ENCODE measurements at places on chromosomes 7 and 10.

- no peak for DNase-seq
Measured at GRCh38 chr7:77467408-77467807, 51.3 kb upstream of the GSAP start.

- no peak for DNase-seq
Measured at GRCh38 chr7:153390955-153391354, 631.4 kb downstream of the ACTR3B start.

DNA sequence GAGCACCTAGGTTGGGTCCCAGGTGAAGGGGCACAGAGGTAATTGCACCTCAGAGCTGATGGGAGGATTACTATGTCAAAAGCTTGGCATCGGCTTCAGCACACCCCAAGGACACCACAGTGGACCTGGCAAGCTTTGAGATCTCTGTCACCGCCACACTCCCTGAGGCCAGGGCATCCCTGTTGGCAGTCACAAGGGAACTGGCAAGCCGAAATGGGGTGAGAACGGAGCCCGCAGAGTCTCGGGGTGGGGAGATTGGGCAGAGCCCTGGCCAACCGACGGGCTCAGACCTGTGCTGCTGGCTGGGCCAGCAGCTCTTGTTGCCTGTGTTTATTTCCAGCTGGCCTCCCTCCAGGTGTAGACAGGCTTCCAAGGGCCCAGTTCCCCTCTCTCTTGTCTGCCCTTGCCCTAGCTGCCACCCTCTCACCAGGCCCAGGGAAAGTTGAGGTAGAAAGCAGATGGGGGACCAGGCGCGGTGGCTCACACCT is 2.5 kb downstream of the HSPB1 start:
- no peak for DNase-seq

DNA sequence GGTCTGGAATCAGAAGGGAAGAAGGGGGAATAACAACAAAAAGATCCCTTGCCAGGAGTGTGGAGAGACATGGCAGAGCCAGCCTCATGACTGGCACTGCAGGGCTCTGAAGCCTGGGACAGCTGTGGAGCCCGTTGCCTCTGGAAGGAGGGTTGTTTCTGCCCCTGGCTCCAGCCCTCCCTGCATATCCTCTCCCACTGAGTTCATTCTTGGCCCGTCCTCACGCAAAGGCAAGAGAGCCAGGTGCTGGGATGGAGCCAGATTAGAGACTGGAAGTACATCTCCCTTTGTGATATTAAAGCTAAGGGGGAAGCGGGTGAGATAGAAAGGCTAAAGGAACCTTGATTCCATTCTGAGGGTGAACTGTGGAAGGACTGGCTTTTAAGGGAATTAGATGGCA is 141.5 kb upstream of the NPVF start:
- DNase-seq, result no peak

DNA sequence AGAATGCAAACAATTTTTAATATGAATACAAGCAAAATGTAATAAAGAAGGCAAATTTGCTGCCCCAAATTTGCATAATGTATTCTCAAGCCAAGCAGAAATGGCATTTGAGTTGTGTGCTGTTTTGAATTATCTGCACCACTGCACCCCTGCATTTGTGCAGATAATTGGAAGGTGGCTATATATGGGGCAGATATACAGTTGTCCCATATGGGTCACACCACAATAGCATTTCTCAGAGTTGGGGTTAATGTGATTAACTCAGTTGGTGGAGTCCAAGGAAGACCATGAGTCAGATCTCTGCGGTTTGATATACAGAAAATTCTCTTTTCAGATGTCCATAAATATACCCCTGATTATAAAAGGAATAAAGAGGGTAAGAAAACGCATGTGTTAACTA is 68.9 kb upstream of the EXOC4 start:
- no peak for DNase-seq

DNA sequence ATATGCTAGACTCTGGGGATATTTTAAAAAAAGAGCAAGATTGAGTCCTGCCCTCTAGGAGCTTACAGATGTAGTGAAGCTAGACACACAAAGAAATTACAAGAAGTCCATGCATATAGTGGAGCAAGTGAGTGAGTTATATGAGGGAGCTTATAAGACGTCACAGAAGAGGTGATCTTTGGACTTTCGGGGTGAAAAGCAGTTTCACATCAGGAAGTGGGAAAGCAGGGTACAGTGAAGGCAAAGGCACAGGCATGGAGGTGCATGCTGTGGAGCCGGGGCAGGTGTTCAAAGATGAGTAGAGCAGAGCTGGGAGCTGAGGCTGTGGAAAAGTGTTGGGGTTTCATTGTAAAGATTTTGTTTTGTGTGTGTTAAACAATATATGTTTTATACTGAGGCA is 38.5 kb upstream of the EXOC6 start:
- no peak for DNase-seq

DNA sequence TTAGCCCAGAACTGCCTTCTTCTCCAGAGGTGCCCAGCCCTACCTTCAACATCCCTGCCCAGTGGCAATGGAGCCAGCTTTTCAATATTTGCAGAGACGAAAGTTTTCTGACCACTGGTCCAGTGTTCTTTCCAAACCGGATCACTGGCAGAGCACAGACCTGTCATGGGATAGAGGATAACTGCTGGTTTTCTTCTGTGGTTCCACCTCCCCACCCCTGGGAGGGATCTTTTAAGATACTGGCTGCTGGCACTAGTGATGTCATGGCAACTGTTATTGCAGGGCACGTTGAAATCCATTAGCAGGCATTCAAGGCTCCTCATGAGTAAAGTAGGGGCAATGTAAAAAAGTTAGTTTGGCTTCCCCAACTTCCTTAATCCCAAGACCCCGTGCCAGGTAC is 387.1 kb downstream of the LRMDA start:
- DNase-seq, result no peak

DNA sequence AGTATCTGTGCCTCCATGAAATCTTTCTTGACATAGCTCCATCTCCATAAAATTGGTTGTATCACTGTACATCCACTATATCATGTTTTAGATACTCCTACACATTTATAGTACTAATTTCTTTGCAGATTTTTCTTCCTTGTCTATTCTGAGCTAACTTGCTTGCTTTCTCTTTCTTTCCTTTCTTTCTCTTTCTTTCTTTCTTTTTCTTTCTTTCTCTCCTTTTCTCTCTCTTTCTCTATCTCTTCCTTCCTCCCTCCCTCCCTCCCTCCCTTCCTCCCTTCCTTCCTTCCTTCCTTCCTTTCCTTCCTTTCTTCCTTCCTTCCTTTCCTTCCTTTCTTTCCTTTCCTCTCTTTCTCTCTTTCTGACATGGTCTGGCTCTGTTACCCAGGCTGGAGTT is 23.7 kb downstream of the TASOR2 start:
- no peak for DNase-seq

DNA sequence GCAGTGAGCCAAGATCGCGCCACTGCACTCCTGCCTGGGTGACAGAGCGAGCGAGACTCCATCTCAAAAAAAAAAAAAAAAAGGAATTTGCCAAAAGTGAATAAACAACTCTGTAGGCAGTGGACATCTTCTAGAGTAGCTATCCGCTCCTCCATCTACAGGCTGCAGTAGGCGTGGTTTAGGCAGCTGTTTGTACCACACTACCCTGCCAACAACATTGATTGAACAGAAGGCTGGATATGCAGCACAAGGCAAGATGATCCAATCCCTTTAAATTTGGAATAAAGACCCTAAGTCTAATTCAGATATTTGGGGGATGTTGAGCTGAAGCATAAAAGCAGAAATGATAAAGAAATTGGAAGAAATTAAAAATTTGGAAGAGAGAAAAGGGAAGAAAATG is 141.6 kb downstream of the TES start:
- DNase-seq, result no peak

DNA sequence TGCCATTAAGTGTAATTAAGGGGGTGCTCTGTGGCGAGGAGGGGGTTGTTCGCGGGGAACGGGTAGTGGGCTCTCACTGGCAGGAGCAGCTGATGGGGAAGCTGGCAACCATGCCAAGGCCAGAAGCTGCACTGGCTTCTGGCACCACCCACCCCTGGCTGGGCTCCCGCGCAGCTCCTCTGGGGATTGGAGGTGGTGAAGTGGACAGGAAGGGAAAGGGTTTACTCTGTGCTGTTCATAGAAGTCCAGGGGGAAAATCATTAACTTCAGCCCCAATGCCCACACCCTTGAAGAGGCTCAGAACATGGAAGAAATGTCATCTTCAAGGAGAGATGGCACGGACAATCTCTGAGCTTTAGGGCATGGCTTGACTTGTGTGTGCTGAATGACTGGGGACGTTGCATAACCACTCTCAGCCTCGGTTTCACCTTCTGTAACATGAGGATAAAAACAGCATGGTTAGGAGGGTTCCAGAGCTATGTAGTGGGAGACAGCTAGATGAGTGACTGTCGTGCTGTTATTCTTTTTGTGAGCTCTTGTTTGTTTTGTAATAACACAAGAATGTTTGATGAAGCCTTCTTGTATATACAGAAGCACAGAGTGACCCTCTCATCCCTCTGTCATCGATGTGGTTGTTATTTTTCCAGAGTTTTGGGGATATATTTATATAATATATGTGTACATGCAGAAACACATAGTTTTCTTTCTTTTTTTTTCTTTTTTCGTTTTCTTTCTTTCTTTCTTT is 29.9 kb downstream of the KAZALD1 start:
- DNase-seq, result no peak

GRCh38 chr7:22571766-22572165 is 71.8 kb upstream of the STEAP1B start:
- DNase-seq, result no peak
